ENCODE measurements at places on chromosomes 7 and 10.

- DNase-seq: no peak
Observed at GRCh38 chr7:2201686-2202360, 30.9 kb downstream of the MAD1L1 start.

DNA sequence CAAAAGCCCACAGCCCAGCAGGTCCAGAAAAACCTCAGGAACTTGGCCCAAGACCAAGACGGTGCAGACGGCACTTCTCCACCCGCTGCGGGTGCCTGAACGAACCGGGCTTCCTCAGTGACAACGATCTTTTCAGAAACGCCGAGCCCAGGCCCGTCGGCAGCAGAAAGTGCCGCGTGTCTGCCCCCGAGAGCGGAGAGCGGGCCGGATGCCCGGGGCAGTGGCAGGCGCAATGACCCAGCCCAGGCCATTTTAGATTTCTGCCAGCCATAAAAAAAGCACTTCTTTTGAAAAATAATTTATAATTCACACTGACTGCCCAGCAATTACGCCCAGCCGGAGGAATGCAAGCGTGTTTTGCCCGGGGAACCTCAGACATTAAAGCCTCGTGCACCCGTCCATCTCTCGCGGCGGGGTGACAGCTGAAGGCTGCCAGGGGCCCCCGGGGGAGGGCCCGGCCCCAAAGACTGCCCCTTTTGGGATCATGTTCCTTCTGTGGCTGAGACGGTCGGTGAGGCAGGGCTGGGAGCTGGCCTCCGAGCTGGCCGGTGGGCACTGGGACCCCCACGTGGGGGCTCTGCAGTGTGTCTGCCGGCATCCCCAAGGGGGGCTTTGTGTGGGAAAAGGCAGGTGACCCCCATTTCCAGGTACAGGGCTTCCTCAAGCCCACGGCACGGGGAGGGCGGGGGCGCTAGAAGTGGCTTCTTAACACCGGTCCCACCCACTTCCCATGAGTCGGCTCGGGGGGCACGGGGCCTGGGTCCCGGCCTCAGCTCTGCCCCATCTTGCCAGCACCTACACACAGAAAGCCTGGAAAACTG, 71.3 kb upstream of the PDGFA start:
- DNase-seq: no peak

DNA sequence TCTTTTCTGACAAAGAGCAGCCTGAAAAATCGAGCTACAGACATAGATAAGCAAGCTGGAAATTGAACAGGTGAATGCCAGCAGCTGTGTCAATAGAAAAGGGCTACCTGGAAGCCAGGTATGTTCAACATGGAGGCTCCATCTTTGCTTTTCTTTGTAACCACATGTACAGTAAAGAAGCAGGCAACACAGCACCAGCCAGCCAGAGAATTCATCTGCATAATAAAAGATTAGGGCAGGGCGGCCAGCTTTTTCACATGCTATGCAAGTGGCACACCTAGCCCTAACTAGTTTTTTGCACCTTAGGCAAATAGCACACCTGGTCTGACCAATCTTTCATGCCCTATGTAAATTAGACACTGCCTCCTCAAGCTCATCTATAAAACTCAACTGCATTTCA, 25.7 kb downstream of the COG5 start:
- peak; percentile 88 for DNase-seq

DNA sequence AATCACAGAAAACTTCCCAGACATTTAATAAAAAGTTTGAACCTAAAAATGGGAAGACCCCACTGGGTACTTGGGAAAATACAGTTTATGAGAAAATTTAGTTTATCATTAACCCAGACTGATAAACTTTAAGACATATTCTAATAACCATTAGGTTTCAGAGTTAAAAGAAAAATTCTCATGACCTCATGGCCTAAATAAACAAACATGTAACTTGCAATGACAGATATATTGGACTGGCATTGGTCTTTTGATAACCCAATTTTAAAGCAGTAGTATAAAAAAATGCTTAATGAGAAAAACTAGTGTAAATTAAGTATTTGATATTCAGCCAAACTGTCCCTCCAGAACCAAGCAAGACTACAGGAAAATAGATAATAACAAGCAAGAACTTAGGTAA, 67.0 kb upstream of the ZNF804B start:
- DNase-seq: no peak

GRCh38 chr7:155584261-155584660, 37.9 kb upstream of the CNPY1 start:
- DNase-seq: no peak
